ENCODE measurements at places on chromosomes 4 and X.
A peak's percentile ranks its signal among the peaks of the same experiment; 100 is the strongest.

- DNase-seq, result no peak
These were observed 29.8 kb upstream of the CCNG2 start for GRCh38 chr4:77127215-77127614.

- no peak for DNase-seq
These were observed at the start of gene TMSB4X for GRCh38 chrX:12974796-12975669. Gene TMSB4X (plus strand): TSS chrX:12975110.

DNA sequence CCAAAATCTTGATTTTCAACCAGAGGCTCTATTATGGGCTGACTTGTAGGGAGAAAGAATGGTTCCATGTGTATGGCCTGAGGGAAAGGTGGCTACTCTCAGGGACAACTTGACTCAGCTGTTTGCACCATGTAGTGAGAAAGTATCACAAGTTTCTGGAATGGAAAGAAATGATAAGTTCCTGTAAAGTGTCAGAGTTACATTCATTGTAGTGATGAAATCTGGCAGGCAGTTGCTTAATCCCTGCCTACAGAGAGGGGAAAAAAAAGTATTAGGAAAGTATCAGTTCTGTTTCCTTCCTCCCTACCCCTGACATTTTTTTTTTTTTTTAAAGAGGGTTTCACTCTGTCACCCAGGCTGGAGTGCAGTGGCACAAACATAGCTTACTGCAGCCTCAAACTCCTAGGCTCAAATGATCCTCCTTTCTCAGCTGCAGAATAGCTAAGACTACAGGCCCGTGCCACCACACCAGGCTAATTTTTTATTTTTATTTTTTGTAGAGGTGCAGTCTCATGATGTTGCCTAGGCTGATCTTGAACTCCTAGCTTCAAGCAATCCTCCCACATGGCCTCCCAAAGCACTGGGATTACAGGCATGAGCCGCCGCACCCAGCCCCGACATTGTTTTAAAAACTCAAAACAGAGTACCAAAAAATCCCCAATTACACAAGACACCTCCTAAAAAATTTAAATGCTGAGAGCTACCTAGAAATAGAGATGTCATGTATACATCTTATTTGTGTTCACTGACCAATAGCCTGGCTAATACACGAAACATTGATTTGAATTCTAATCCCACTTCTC is 4.8 kb upstream of the FBXL5 start:
- DNase-seq, result no peak

GRCh38 chr4:171067422-171067821 is 745.8 kb upstream of the GALNTL6 start:
- no peak for DNase-seq

- DNase-seq, result no peak
These were observed 416.5 kb downstream of the TEX13C start for GRCh38 chrX:125736008-125736729.

GRCh38 chr4:183588169-183588675 is 70.8 kb downstream of the RWDD4 start:
- no peak for DNase-seq

- DNase-seq, result peak; percentile 8
These were observed 1364.4 kb downstream of the STIM2 start for GRCh38 chr4:28225050-28225449.

DNA sequence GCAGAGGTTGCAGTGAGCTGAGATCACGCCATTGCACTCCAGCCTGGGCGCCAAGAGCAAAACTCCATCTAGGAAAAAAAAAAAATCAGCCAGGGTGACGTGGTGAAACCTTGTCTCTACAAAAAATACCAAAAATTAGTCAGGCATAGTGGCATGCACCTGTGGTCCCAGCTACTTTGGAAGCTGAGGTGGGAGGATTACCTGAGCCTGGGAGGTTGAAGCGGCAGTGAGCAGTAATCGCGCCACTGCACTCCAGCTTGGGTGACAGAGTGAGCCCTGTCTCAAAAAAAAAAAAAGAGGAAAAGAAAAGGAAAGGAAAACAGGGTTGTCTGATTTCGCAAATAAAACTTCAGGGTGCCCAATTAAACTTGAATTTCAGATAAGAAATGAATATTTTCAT is 106.1 kb downstream of the RBM47 start:
- no peak for DNase-seq

DNA sequence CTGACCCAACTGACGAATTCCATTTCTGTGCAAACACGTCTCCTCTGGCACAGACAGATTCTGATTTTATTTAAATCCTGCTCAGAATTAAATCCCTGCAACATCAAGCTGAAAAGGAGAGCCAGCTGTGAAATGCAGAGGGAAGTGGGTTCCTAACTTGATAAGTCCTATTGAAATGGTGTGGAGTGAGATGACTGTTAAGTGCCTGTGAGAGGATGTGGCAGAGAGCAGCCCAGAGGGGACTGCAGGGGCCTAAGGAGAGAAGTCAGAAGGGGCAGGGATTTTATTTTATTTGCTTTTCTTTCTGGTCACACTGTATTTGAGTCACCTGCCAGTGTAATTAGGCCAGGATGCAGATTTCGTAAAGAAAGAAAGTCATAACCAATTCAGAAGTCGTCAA is 277.4 kb downstream of the NKX6-1 start:
- no peak for DNase-seq

Data from HCT116 (cell line).